Stimulated activated naive CD8-positive, alpha-beta T cell treated with anti-CD3 and anti-CD28 coated beads, Interleukin-15, Interleukin-2, amounts not matched to agents 100 U/mL and 50 U/mL, for 24 hours (primary cell): ENCODE measurements at places on chromosomes 12 and 14.

- no peak for DNase-seq
Measured at GRCh38 chr12:108190529-108190928, 61.4 kb downstream of the WSCD2 start.

DNA sequence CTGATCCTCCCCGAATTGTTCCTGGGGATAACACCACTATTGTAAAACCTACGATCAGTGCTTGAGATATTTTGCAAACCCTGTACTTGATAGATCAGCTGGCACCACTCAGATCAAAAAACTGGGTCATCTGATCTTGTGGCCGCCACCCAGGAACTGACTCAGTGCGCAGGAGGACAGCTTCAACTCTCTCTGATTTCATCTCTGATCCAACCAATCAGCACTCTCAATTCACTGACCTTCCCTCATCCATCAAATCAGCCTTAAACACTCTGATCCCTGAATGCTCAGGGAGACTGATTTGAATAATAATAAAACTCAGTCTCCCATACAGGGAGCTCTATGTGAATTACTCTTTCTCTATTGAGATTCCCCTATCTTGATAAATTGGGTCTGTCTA is 4.2 kb upstream of the XPOT start:
- DNase-seq, result no peak

- DNase-seq, result no peak
Measured at GRCh38 chr14:68243450-68244010, 424.0 kb downstream of the RAD51B start.

DNA sequence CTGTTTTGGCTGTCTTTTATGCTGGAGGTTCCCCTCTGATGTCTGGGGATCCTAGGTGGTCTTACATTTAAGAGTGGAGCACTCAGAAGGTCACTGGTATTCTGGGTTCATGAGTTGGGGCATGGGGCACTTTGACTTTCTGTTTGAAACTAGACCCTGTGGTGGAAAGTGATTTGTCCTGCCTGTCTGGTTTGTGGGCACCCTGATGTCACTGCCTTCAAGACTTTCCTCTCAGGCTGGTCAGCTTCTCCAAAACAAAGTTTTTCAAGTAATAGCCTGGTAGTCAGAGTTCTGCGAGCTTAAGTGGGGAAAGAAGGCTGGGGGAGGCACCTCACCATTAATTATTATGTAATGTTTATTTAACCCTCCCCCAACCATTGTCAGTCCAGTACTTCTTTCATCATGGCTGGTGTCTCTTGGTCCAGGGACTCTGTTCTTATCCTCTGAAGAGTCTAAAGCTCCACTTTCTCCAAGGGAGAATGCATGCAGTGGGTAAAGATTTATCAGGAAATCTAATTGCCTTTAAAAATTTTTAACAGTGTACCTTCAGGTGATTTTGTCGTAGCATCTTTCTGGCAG is 35.3 kb downstream of the ZC3H14 start:
- no peak for DNase-seq

DNA sequence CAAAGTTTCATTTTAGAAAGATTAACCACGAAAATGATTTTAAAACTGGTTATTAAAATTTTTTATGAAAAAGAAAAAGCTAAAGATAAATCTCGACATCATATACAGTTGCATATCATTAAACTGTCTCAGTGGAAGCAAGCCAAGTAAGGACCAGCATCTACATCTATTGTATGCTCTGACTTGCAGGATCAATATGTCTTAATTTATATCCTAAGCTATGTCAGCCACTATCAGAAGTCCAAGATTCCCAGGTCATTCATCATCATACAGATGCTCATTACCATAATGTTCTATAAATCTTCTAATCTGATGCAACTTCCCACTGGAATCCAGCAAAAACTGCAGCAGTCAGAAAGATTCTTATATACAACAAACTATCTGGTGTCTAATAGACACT is 43.5 kb downstream of the CMAS start:
- DNase-seq, result no peak

GRCh38 chr14:48970943-48971342 is 615.2 kb downstream of the RPS29 start:
- no peak for DNase-seq

DNA sequence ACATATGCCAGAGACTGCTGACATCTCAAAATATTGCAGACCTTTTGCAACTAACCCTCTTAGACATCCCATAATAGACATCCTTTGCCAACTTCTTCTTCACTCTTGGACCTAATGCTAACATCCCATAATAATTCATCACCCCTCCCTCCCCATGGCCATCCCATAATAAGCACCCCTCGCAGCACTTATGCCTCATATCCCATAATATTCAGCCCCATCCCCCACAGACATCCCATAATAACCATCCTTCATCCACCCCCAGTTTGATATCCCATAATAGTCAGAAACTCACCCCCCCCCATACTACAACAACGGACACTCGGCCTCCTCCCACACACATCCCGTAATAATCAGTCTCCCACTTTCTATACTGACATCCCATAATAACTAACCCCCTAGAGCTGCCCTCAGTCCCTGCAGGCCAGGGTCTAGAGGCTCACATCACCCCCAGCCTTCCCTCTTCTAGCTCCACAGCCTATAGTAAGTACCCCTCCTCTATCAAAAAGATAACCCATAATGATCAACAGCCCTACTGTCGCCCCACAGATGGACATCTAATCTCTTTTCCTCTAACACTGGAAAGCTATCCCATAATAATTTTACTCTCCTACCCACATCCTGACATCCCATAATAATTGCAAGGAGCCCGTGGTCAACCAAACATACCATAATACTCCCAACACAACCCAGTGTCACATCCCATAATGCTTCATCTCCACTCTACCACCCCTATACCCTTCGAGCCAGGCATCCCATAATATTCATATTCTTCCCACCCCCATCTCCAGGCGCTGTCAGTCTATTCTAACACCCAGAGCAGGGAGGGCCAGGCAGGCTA is 792 bp upstream of the CHD4 start:
- peak; percentile 69 for DNase-seq

DNA sequence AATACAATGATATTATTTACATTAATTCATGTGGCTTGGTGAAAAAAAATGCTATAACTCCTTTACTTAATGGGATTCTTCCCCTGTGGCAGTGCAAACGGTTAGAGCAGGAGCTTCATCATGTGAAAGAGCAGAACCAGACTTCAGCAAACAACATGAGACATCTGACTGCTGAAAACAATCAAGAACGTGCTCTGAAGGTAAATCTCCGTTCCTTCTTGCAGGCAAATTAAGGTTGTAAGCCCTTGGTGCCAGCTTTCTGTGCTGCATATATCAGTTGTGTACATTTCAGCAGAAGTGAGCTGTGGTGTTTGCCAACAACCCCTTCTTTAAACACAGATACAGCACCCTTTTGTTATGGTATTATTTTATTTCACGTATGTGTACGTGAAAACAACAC is 171.7 kb downstream of the MIPOL1 start:
- DNase-seq, result no peak

DNA sequence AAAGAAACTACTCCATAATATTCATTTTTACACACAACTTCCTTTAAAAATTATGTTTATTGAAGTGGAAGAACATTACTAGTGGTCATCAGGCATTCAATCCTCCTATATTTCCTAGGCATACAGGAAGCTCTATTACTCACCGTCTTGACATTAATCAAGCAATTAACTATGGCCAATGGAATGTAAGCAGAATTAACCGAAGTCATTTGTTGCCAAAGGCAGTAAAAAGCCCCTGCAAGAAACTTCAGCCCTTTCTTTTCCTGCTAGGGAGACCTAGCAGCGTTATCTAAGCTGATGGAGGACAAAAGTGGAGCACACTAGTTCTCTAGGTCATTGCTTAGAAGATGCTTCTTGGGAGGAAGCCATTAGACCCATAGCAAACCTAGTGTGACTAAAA is 399.6 kb downstream of the KCNH5 start:
- no peak for DNase-seq

- DNase-seq, result no peak
Measured at GRCh38 chr12:129676411-129676810, 227.4 kb downstream of the TMEM132D start.

GRCh38 chr14:69260190-69260860 is 367 bp downstream of the GALNT16 start:
- peak; percentile 15 for DNase-seq

DNA sequence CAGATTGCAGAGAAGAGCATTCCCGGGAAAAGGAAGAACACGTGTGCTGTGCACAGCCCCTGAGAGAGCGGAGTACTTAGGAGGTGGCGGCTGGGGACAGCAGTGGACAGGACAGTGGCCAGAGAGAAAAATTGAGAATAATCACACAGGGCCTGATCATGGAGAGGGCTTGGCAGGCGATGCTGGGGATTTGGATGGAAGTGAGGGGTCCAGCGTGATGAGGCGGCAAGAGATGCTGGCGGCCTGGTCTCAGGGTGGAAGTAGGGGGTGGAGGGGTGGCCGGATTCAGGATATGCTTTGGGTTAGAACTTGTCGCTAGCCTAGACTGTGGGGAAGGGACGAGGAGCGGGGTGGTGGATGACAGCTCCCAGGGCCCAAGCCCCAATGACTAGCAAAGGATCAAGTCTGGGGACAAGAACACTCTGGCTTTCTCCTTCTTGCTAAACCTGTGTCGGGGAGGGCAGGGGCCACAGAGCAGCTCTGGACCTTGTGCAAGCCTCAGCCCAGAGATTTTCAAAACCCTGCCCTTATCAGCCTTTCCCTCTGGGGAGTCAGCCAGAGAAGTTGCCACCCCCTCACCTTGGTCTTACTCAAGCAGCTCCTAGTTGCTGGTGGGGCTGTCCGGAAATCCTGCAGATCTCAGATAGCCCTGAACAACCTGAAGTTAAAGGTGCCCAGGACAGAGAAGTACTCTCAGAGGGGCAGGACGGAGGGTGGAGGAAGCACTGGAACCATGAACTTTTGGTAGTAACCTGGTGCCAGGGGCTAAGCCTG is 1.3 kb downstream of the HVCN1 start:
- DNase-seq, result no peak

DNA sequence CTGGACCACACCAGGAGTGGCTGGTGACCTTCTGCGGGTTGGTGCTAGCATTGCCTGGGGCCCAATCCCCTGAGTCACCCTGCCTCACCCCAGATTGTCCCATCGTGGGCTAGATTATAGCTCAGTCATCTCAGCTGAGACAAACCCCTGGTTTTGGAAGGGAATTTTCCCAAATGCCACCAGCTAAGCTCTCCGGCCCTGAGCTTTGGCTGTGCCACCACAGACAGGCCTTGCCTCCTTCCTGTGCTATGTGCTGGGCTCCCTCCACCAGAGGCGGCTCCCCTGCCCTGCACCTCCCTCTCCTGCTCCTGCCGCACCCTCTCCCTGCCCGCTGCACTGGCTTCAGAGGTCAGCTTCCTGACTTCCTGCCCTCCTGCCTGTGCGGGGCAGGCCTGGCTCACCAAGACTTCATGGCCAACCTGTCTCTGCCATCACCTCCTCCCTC is 196.3 kb downstream of the TSPAN9 start:
- DNase-seq, result no peak

DNA sequence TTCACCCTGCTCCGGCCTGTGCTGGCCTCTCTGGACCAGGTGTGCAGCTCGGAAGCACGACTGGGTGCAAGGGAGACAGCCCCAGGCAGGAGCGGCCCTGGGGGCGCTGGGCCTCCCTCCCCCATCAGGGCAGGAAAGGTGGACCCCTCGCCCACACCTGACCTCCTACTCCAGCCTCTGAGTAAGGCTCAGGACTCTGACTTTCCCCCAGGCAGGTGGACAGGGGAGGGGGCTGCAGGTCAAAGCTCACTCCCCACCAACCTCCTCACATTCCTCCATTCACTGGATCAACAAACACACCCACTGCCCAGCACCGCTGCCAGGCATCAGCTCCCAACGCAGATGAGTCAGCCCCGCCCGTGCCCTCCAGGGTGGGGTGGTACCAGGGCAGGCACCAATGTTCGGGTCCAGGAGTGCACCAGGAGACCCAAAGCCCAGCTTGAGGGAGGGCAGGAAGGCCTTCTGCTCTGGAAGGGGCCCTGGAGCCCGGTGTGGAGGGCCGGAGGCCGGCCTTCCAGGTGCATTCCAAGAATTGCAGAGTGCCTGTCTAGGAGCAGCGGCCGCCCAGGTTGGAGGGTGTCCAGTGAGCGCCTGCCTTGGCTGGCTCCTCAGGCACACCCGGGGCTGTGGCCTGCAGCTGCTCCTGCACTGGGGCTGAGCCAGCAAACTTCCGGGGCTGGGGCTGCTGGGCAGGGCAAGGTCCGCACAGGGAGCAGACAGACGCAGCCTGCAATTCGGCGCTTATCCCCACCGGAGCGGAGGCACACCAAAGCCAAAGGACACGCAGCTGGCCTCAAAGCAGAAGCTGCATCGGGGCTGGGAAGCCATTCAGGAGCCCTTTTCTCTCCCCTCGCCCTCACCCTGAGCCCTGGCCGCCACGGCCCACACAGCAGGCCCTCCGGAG is 1.6 kb upstream of the INF2 start:
- no peak for DNase-seq

- no peak for DNase-seq
Measured at GRCh38 chr12:66945189-66945817, 266.4 kb upstream of the GRIP1 start.

- DNase-seq, result no peak
Measured at GRCh38 chr12:70794131-70794530, 126.4 kb downstream of the PTPRR start.
